D341Med (cell line): ENCODE measurements at places on chromosomes 12 and 14.

DNA sequence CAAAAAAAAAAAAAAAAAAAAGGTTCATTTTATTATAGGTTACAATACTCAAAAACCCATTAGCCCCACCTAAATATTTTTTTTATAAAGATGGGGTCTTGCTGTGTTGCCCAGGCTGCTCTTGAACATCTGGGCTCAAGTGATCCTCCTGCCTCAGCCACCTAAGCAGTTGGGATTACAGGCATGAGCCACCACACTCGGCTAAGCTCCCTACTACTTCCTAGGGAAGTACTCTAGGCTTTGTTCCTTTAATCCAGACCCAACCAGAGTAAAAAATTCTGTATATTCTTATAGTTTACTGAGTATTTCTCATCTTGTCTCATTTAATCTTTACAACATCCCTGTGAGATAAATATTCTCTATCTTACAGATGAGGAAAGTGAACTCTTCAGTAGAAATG, 50.7 kb downstream of the RBMS2 start:
- no peak for DNase-seq

DNA sequence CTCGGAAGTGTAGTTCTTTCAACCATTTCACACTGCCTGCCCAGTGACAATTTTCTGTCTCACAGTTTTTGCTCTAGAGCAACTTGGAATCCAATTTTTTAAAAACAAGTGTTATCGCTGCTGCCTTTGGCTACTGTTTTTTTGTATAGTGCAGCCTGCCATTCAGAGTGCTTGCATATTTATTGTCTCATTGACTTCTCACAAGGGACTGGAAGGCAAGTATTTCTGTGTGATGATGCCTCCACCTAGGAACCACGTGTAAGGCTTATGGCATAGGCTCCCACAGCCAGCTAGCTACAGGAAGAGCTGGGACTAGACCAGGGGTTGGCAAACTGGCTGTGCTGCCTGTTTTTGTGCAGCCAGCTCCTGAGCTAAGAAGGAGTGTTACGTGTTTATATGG, 903 bp downstream of the PARPBP start:
- peak; percentile 43 for DNase-seq

DNA sequence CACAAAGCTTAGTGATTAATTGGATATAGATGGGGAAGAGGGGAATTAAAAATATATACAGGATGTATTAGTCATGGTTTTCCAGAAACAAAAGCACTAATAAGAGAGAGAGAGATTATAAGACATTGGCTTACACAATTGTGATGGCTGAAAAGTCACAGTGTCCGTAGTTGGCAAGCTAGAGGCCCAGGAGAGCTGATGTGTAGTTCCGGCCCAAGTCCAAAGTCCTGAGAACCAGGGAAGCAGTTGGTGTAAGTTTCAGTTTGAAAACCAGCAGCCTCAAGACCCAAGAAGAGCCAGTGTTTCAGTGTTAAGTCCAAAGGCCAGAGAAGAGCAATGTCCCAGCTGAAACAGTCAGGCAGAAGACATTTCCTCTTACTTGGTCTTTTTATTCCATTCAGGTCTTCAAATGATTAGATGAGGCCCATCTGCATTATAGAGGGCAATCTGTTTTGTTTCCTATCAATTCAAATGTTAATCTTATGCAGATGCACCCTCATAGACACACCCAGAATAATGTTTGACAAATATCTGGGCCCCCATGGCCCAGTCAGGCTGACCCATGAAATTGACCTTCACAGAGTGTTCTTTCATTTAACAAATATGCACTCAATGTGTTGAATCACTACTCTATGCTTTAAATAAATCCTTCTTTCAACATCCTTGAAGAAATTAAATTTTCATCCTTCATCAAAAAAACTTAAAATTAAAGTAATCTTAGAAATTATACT, 67.2 kb upstream of the DIO2 start:
- no peak for DNase-seq

DNA sequence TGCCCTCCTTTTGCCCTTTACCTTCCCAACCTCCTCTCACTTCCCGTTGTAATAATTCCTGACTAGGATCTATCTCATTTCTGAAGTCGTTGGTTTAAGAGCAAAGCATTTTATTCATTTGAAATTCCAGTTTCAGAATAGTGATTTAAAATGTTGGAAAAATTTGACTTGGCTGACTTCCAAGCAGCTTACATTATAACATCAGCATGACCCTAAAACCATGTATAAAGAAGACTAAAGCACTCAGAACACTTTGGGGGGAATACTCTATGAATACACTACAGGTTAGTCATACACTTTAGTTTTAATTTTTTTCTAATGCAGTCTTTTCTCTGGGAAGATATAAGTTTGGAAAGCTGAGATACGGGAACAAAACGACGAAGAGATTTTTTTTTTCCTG, 161.1 kb downstream of the BTG1 start:
- DNase-seq = no peak

GRCh38 chr14:39212034-39212433, 21.7 kb upstream of the MIA2 start:
- DNase-seq = no peak

- peak; percentile 43 for DNase-seq
Measured at GRCh38 chr12:124191024-124191359, 103.9 kb upstream of the RFLNA start.

DNA sequence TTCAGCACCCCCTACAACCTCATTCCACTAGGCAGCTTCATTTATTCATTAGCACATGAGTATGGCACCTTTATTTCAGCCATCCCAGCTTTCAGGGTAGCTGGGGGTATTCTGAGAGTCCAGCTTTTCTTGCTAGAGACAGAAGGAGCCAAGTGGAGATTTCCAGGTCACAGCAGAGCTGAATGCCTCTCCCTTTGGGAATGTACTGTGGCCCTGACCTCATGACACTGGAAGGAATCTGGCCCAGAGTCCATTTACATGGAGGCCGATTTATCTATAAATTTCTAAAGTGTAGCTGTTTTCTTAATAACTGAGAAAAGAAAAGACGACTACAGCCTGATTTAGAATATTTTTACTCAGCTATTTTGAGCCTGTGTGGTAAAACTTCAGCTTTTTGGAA, 47.2 kb upstream of the JDP2 start:
- DNase-seq = no peak

- DNase-seq = no peak
Measured at GRCh38 chr12:104058802-104059201, 5.5 kb upstream of the HCFC2 start.
